ENCODE measurements at places on chromosomes 5 and 9. TPM values are rescaled to one million over a fixed set of nuclear protein-coding genes. Genes with fewer than 3 reads are reported as not detected.

The CATSPER3 gene
- 0.98 TPM for total RNA-seq

The FSTL4 gene
- 1.7 TPM for total RNA-seq

The FBP1 gene
- 0.80 TPM for total RNA-seq

The PSD2 gene
- not detected for total RNA-seq

The SPINK7 gene
- not detected for total RNA-seq

The SEC61B gene
- 243 TPM for total RNA-seq

The HRCT1 gene
- not detected for total RNA-seq

The CCDC192 gene
- total RNA-seq: not detected

The CER1 gene
- not detected for total RNA-seq

The CEL gene
- total RNA-seq: 0.64 TPM

The CRHBP gene
- not detected for total RNA-seq

The PIP5K1B gene
- total RNA-seq: 17.1 TPM

The C9orf50 gene
- not detected for total RNA-seq

The PIGO gene
- total RNA-seq: 34.1 TPM

The MSMP gene
- 0.78 TPM for total RNA-seq

The SPEF2 gene
- total RNA-seq: 2.4 TPM

The IFNA2 gene
- total RNA-seq: not detected

The ENC1 gene
- total RNA-seq: 6.6 TPM

The C1QTNF3 gene
- total RNA-seq: 7.7 TPM

The DEPDC1B gene
- 0.44 TPM for total RNA-seq

The SH3TC2 gene
- total RNA-seq: not detected

The C5orf46 gene
- total RNA-seq: not detected

The SMAD5 gene
- 28.4 TPM for total RNA-seq

The ARL14EPL gene
- total RNA-seq: not detected

The FYB1 gene
- total RNA-seq: 0.55 TPM

The ADAMTSL1 gene
- not detected for total RNA-seq

The NR2F1-AS1 gene
- total RNA-seq: 0.15 TPM

The TPRN gene
- 9.3 TPM for total RNA-seq

The ANKRD20A1 gene
- total RNA-seq: 0.54 TPM

The GRM6 gene
- not detected for total RNA-seq

The PRUNE2 gene
- total RNA-seq: not detected

The ADAMTS12 gene
- total RNA-seq: not detected

The NEUROG1 gene
- not detected for total RNA-seq

The DMRT2 gene
- total RNA-seq: not detected

The TNC gene
- not detected for total RNA-seq

The CYLC2 gene
- not detected for total RNA-seq

The WDR38 gene
- not detected for total RNA-seq

The STK32A gene
- not detected for total RNA-seq

The TPM2 gene
- total RNA-seq: 2.0 TPM

The SPAAR gene
- total RNA-seq: not detected

The OR1Q1 gene
- not detected for total RNA-seq

The IL13 gene
- total RNA-seq: 0.27 TPM

The LCN6 gene
- total RNA-seq: not detected

The WDR31 gene
- 1.6 TPM for total RNA-seq

The TJP2 gene
- total RNA-seq: 2.3 TPM

The SLC6A3 gene
- 1.4 TPM for total RNA-seq

The SLC45A2 gene
- total RNA-seq: not detected

The PDE6A gene
- total RNA-seq: not detected

The CANX gene
- 318 TPM for total RNA-seq

The ACSL6 gene
- total RNA-seq: 0.20 TPM

The OBP2B gene
- total RNA-seq: not detected

The CARTPT gene
- not detected for total RNA-seq

Measured in activated B cell treated with CpG ODN at 0.5 μM for 24 hours (primary cell).